ENCODE measurements at places on chromosomes 16 and 17. TPM values are rescaled to one million over a fixed set of nuclear protein-coding genes. Genes with fewer than 3 reads are reported as not detected.

- no peak for DNase-seq
Observed at GRCh38 chr17:32493976-32494513, 7.3 kb downstream of the CDK5R1 start.

GRCh38 chr16:3988011-3988410, 107.5 kb upstream of the CREBBP start:
- DNase-seq, result no peak

- DNase-seq, result peak; percentile 88
Observed at GRCh38 chr17:50630524-50631194, 4.0 kb upstream of the ABCC3 start.

DNA sequence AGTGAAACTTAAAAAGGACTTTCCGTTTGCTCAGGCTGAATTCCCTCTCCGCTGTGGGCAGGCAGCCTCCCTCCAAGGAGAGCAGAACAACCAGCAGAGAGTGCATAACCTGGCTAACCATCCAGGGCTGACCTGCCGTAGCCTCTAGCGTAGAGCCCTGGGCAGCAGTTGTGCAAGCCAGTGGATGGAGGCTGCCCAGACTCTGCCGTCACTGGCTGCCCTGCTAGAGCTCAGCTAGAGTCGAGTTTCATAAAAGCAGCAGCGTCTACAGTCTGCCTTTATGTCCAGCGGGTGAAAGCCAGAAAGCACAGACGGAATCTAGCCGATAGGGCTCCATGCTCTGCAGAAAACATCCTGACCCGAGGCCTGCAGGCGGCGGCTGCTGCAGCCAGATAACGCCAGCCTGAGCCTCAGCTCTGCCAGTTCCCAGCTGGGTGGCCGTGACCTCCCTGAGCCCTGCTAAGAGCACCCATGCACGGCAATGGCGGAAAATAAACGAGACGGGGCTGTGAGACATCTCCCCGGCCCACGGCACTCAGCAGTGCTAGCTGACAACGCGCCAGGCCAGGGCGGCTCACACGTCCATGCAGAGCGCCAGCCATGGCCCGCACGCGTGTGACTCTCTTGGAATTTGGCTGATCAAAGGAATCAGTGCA, 231.3 kb downstream of the ENGASE start:
- DNase-seq, result no peak

DNA sequence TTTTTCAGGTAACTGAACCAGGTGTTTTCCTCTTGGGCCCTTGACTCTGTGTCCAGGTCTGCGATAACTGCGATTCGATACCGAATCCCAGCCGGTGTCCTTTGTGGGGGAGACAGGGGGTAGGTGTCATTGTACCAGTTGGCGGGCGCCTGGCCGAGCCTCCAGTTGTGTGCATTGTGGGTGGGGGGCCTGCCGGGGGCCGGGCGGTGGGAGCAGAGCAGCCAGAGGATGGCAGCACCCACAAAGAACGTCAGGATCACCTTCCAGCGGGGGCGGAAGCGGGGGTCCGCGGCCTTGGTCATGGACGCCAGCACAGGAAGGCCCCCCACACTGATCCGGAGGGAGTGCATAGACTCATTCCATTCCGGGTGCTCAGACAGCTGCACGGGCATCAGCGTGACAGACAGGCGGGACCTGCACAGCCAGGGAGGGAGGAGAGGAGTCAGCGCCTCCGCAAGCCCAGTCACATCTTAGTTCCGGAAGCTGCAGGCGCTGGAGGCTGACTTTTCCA, 12.3 kb downstream of the CANT1 start:
- DNase-seq, result no peak

DNA sequence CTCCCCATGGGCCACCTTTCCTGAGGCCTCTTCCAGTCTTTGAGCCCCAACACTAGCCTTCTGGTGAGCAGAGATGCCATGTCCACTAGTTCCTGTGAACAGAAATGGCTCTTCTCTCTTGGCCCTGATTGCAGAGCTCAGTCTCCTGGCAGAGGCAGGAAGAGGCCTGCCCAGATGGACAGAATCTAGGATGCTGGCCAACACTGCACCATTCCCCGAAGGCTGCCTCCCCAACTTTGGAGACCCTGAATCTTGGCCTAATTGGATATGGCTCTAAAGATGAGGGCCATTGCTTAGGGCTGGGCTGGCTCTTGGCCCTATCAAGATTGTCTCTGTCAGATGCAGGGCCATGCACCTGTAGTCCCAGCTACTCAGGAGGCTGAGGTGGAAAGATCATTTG, 18.0 kb upstream of the DYNLL2 start:
- no peak for DNase-seq

Gene XAF1
- 34.1 TPM for total RNA-seq

Data from activated CD4-positive, alpha-beta T cell treated with anti-CD3 and anti-CD28 coated beads, Interleukin-2, amount 10 ng/mL, durations not matched to agents 24 days and 14 days (primary cell).